Endothelial cell of umbilical vein (primary cell): ENCODE measurements at places on chromosomes 16 and 17. TPM values are rescaled to one million over a fixed set of nuclear protein-coding genes. Genes with fewer than 3 reads are reported as not detected.
A peak's percentile ranks its signal among the peaks of the same experiment; 100 is the strongest.

GRCh38 chr17:6455321-6455705 lies 11.1 kb downstream of the PIMREG start:
- H3K4me1 ChIP-seq = peaks cover 20% of the 10 kb centered on the region
- H3K36me3 ChIP-seq = no peaks in the 10 kb centered on the region
- DNase-seq = no peak
- no peak overlapping the region for H3K4me3 ChIP-seq
- peaks cover 3% of the 10 kb centered on the region for H3K27me3 ChIP-seq

DNA sequence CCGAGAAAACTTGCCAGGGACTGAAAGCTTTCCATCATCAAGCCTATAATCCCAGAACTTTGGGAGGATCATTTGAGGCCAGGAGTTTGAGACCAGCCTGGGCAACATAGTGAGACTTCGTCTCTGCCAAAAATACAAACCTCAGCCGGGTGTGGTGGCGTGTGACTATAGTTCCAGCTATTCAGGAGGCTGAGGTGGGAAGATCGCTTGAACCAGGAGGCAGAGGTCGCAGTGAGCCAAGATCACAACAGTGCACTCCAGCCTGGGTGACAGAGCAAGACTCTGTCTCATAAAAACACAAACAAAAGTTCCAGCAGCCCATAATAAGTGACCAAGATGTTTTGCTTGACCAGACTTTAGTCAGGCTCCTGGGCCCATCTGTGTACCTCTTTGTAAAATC lies 1.9 kb downstream of the MEAK7 start:
- H3K27me3 ChIP-seq = no peaks in the 10 kb centered on the region
- peaks cover 10% of the 10 kb centered on the region for H3K4me1 ChIP-seq
- DNase-seq = no peak

DNA sequence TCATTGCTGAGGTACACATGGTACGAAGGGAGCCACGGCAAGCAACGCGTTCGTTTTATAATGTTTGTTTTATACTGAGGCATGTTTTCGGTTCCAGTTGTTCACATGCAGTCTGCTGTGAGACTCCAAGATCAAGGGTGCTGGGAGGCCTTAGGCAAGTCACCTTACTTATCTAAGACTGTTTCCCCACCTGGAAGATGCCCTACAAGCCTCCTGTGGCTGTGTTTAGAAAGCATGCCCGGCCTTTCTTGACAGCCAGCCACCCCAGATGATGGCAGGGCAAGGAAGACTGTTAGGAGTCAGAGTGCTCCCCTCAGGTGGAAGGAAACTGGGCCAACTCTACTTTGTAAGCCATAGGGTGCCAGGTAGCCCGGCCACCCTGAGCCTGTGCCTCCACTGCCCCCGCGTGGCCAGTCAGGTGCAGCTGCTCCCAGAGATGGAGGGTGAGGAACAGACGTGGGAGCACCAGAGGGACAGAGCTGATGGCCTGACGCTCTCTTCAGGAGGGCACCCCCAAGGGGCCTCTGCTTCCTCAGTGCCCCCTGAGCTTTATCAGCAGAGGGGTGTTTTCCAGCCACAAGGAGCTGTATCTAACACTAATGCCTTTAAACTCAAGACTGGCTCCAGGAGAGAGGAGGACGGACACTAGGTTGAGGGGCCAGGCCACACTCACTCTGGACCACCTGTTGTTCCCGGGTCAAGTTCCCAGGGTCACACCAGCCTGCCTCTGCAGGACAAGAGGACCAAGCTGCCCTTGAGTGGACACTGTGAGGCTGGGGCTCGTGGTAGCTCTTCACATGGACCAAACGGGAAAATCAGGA lies 5.4 kb downstream of the NAT9 start:
- peaks cover 32% of the 10 kb centered on the region for H3K36me3 ChIP-seq
- no peaks in the 10 kb centered on the region for H3K4me1 ChIP-seq
- H3K4me3 ChIP-seq = no peak overlapping the region
- H3K27ac ChIP-seq = no peak overlapping the region

GRCh38 chr16:49455991-49456745 lies 82.6 kb downstream of the C16orf78 start:
- H3K4me1 ChIP-seq = peaks cover 9% of the 10 kb centered on the region
- no peaks in the 10 kb centered on the region for H3K36me3 ChIP-seq
- no peaks in the 10 kb centered on the region for H3K27me3 ChIP-seq
- H3K4me3 ChIP-seq = no peak overlapping the region

DNA sequence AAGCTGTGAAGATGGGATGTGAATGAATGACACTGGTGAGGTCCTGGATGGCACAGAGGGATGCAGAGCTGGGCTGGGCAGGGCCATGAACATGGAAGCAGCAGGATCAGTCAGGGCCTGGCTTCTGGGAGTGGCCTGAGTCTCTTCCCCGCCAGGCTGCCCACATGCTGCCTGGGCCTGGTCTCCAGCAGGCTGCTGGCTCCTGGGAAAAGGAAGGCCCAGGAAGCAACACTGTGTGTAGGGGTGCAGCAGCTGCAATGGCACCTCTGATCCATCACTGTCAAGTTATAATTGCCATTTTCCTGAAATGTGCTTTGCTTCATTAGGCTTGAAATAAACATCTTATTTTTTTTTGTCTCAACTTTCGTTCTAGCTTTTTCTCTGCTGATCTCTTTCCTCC lies 260.2 kb upstream of the N4BP1 start:
- no peak overlapping the region for H3K4me3 ChIP-seq
- no peaks in the 10 kb centered on the region for H3K36me3 ChIP-seq
- no peak for DNase-seq
- no peaks in the 10 kb centered on the region for H3K4me1 ChIP-seq

Gene SLC5A10
- not detected in 2 replicates for total RNA-seq

GRCh38 chr17:60594734-60595133 lies 5.3 kb upstream of the PPM1D start:
- H3K4me1 ChIP-seq = peaks cover 7% of the 10 kb centered on the region
- DNase-seq = no peak
- no peaks in the 10 kb centered on the region for H3K36me3 ChIP-seq
- H3K27ac ChIP-seq = no peak overlapping the region
- no peak overlapping the region for H3K4me3 ChIP-seq

- no peak for DNase-seq
- no peaks in the 10 kb centered on the region for H3K27me3 ChIP-seq
- H3K36me3 ChIP-seq = no peaks in the 10 kb centered on the region
- no peak overlapping the region for H3K27ac ChIP-seq
- H3K4me1 ChIP-seq = no peaks in the 10 kb centered on the region
Measured at GRCh38 chr17:73463821-73464220, 152.0 kb upstream of the CDC42EP4 start.

DNA sequence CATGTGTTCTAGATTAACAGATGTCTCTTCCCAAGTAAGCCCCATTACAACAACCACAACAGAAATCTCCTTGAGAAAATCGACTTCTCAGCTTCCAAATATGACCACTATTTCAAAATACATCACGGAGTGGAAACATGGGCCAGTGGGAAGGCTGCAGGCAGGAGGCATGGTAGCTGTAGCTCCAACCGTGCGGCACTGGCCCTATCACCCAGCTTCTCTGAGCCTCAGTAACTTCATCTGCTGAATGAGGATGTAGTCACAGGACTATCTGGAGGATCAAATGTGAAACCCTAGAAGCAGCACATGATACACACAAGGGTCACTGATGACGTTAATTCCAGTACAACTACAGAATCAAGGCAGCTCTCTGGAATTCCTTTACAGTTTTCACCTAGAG lies 112.2 kb downstream of the VPS53 start:
- no peak overlapping the region for H3K4me3 ChIP-seq
- DNase-seq = no peak
- peaks cover 23% of the 10 kb centered on the region for H3K4me1 ChIP-seq
- no peaks in the 10 kb centered on the region for H3K27me3 ChIP-seq

Gene SLC7A5
- total RNA-seq = 29.2 and 30.7 TPM in 2 replicates

DNA sequence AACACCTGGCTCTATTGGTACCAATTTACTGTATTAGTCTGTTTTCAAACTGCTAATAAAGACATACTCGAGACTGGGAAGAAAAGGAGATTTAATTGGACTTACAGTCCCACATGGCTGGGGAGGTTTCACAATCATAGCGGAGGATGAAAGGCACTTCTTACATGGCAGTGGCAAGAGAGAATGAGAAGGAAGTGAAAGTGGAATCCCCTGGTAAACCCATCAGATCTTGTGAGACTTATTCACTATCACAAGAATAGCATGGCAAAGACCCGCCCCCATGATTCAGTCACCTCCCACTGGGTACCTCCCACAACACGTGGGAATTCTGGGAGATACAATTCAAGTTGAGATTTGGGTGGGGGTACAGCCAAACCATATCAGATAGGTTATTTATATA lies 22.6 kb upstream of the GOSR1 start:
- peaks cover 2% of the 10 kb centered on the region for H3K36me3 ChIP-seq
- no peak overlapping the region for H3K27ac ChIP-seq
- no peak for DNase-seq
- no peaks in the 10 kb centered on the region for H3K4me1 ChIP-seq

Gene SNAI3
- total RNA-seq = 0.18 and 0.31 TPM in 2 replicates

GRCh38 chr16:53529513-53529912 lies 26.5 kb upstream of the AKTIP start:
- H3K4me3 ChIP-seq = no peak overlapping the region
- H3K27ac ChIP-seq = no peak overlapping the region
- no peaks in the 10 kb centered on the region for H3K4me1 ChIP-seq
- peaks cover 2% of the 10 kb centered on the region for H3K27me3 ChIP-seq

Gene ITGAL
- total RNA-seq = not detected in 2 replicates

GRCh38 chr17:51135956-51136355 lies 15.3 kb upstream of the SPAG9 start:
- no peak for DNase-seq
- no peaks in the 10 kb centered on the region for H3K27me3 ChIP-seq
- no peak overlapping the region for H3K4me3 ChIP-seq
- peaks cover 23% of the 10 kb centered on the region for H3K4me1 ChIP-seq
- no peak overlapping the region for H3K27ac ChIP-seq
- H3K36me3 ChIP-seq = no peaks in the 10 kb centered on the region

GRCh38 chr16:29694384-29695195 lies 15.6 kb downstream of the QPRT start:
- no peaks in the 10 kb centered on the region for H3K27me3 ChIP-seq
- H3K27ac ChIP-seq = no peak overlapping the region
- H3K4me1 ChIP-seq = no peaks in the 10 kb centered on the region
- DNase-seq = no peak
- no peaks in the 10 kb centered on the region for H3K36me3 ChIP-seq

GRCh38 chr16:29029168-29029994 lies 44.5 kb downstream of the LAT start:
- H3K4me3 ChIP-seq = no peak overlapping the region
- no peaks in the 10 kb centered on the region for H3K4me1 ChIP-seq

DNA sequence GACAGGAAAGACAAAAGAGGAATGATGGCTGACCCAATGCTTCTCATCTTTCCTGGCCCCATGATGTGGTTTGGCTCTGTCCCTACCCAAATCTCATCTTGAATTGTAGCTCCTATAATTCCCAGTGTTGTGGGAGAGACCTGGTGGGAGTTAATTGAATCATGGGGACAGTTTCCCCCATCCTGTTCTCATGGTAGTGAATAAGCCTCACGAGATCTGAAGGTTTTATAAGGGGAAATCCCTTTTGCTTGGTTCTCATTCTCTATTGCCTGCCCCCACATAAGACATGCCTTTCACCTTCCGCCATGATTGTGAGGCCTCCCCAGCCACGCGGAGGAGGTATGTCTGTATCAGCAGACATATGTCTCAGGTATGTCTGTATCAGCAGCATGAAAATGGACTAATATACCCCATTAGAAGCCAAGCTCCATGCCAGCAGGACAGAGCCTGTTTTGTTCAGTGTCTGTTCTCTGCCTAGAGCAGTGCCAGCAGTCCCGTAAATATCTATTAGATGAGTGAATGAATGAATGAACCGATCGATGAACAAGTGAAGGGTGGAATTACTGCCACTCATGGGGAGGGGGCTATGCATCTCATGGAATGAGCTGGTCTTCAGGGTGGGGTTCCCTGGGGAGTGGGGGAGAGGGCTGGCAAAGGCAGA lies 304.4 kb downstream of the SOX9 start:
- no peak overlapping the region for H3K27ac ChIP-seq
- H3K36me3 ChIP-seq = no peaks in the 10 kb centered on the region
- peaks cover 16% of the 10 kb centered on the region for H3K4me1 ChIP-seq
- H3K4me3 ChIP-seq = no peak overlapping the region
- no peak for DNase-seq

DNA sequence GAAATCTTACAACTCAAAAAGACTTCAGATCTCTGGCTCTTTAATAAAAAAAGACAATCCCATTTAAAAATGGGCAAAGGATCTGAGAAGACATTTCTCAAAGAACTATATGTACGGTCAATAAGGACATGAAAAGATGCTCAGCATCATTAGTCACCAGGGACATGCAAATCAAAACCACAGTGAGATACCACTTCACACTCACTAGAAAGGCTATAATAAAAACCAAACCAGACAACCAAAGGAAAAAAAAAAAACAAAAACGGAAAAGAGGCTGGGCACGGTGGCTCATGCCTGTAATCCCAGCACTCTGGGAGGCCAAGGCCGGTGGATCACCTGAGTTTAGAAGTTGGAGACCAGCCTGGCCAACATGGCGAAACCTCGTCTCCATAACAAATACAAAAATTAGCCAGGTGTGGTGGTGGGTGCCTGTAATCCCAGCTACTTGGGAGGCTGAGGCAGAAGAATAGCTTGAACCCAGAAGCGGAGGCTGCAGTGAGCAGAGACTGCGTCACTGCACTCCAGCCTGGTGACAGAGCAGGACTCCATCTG lies 1.7 kb upstream of the NPIPB7 start:
- H3K4me3 ChIP-seq = no peak overlapping the region
- no peak for DNase-seq
- H3K27ac ChIP-seq = no peak overlapping the region
- no peaks in the 10 kb centered on the region for H3K4me1 ChIP-seq
- no peaks in the 10 kb centered on the region for H3K36me3 ChIP-seq

GRCh38 chr16:19645557-19645981 lies 72.5 kb downstream of the KNOP1 start:
- H3K4me3 ChIP-seq = no peak overlapping the region
- no peak overlapping the region for H3K27ac ChIP-seq
- H3K27me3 ChIP-seq = no peaks in the 10 kb centered on the region
- peaks cover 13% of the 10 kb centered on the region for H3K36me3 ChIP-seq
- no peak for DNase-seq
- H3K4me1 ChIP-seq = no peaks in the 10 kb centered on the region

Gene FOXO3B
- total RNA-seq = 4.7 and 7.2 TPM in 2 replicates

- H3K4me3 ChIP-seq = no peak overlapping the region
- H3K27me3 ChIP-seq = no peaks in the 10 kb centered on the region
- no peak overlapping the region for H3K27ac ChIP-seq
- H3K4me1 ChIP-seq = no peaks in the 10 kb centered on the region
- peaks cover 4% of the 10 kb centered on the region for H3K36me3 ChIP-seq
Measured at GRCh38 chr16:4682616-4683254, 10.6 kb upstream of the NUDT16L1 start.

- no peak for DNase-seq
- peak overlapping the region; percentile 70 for H3K4me3 ChIP-seq
- no peaks in the 10 kb centered on the region for H3K4me1 ChIP-seq
- no peak overlapping the region for H3K27ac ChIP-seq
- H3K27me3 ChIP-seq = no peaks in the 10 kb centered on the region
- H3K36me3 ChIP-seq = peaks cover 6% of the 10 kb centered on the region
Measured at GRCh38 chr16:28924399-28924761, 658 bp downstream of the RABEP2 start.

DNA sequence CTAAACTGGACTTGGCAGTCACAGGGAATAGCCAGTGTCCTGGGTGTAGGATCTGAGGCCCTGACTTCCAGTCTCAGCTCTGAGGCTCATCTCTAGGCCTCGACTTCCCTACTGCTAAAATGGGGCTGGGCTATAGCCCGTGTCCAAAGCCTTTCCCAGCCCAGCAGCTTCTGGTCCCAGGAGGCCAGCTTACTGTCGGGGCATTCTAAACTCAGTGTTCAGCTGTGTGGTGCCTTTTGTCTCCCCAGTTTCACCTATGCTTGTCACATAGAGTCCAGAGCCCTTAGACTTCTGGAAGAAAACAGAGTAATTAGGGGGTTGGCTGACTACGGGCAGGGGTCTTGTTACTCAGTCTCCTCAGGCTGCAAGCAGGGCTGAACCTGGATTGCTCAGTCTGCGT lies 94.8 kb downstream of the WSCD1 start:
- no peak overlapping the region for H3K4me3 ChIP-seq
- H3K27ac ChIP-seq = no peak overlapping the region
- no peaks in the 10 kb centered on the region for H3K27me3 ChIP-seq
- H3K4me1 ChIP-seq = peaks cover 4% of the 10 kb centered on the region
- DNase-seq = no peak

Gene CBX2
- total RNA-seq = 19.8 and 20.0 TPM in 2 replicates
